ENCODE measurements at places on chromosomes 11 and 22.

DNA sequence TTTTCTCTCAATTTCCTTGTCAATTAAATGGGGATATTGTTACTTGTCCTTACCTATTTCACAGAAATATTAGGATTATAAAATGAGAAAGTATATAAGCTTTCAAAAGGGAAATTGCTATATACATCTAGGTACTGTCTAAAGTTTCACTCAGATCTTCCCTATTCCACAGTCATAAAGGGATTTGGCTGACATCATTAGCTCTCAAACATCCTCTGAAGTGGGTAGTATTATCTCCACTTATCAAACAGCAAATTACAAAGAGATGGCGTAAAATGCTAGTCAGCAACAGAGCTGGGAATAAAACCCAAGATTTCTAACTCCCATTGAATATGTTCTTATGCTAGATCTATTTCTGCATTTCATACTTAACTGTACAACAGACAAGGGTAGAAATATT lies 50.9 kb downstream of the SLC25A17 start:
- no peak for DNase-seq

DNA sequence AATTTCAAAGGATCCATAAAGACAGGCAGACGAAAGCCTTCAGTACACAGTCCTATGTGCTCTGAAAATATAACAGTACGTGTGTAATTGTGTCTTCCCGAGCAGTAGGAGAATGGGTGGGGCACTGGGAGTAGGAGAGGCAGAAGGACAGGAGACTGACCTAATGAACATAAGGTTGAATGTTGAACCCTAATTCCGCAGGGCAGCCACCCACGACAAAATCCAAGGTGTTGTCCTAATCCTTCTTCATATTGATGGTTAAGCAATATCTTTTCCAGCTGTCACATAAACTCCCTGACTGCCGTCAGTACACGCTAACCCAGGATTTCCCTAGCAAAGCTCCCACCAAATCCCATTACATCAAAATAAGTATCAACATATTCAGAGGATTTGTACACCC lies 34.5 kb downstream of the SPATA19 start:
- DNase-seq = no peak

- DNase-seq = no peak
Observed at GRCh38 chr11:72111300-72112142, 974 bp downstream of the ANAPC15 start.

GRCh38 chr11:12243486-12243885 lies 133.1 kb downstream of the MICAL2 start:
- no peak for DNase-seq

DNA sequence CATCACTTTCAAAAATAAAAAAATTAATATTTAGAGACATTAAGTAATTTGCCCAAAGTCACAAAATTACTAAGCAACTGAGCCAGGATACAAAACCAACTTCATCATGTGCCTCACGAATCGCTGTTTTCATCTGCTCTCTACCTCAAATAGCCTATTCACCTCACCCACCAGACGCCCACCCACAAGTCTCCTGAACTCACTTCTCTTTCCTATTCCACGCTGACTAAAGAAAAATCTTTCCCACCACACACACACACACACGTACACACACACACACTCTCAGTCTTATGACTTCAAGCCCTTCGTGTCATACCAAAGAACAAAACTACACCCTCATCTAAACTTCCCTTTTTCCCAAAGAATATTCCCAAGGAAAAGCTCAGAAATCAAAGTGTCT lies 2.2 kb downstream of the OR8B12 start:
- DNase-seq = no peak

- no peak for DNase-seq
Observed at GRCh38 chr11:35313066-35313759, 106.1 kb downstream of the SLC1A2 start.

DNA sequence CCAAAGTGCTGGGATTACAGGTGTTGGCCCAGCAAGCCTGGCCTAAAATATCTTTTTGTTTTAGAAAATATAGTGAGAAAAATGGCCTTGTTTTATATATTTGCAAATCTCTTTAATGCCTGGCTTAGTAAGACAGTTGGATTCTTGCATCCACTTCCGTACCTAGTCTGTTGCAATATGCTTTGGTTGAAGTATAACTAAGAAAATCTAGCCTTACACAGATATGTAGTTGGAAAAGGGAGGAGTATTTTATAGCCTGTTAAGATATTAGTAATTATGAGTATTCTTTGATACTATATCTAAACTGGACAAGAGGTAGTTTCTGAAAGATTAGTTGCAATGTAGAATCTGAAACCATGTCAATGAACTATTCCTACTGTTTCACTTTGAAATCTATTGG lies 65.1 kb downstream of the ZNRF3 start:
- DNase-seq = no peak

DNA sequence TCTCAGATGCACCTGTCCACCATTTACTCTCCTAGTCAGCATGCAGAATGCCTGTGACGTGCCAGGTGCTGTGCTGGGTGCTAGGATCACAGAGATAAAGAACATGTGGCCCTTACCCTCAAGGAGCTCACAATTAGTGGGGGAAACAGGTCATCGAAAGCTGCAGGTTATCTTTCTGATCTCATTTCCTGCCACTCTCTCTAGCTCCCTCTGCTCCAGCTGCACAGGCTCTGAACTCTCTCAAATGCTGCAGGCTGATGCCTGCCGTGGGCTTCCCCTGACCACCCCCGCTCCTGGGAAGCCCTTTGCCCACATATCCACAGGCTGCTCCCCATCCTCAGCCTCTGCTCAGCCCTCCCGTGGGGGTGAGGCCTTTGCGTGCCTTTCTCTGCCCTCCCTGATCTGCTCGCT lies 29.6 kb downstream of the SHANK3 start:
- no peak for DNase-seq

Measured in stimulated activated CD4-positive, alpha-beta T cell treated with anti-CD3 and anti-CD28 coated beads, Interleukin-12 subunit alpha, Interleukin-12 subunit beta, amount 100 ng/mL, for 24 hours (primary cell).